D341Med (cell line): ENCODE measurements at places on chromosomes 13 and 19.

- DNase-seq = no peak
Measured at GRCh38 chr13:77213644-77214043, 113.2 kb downstream of the MYCBP2 start.

DNA sequence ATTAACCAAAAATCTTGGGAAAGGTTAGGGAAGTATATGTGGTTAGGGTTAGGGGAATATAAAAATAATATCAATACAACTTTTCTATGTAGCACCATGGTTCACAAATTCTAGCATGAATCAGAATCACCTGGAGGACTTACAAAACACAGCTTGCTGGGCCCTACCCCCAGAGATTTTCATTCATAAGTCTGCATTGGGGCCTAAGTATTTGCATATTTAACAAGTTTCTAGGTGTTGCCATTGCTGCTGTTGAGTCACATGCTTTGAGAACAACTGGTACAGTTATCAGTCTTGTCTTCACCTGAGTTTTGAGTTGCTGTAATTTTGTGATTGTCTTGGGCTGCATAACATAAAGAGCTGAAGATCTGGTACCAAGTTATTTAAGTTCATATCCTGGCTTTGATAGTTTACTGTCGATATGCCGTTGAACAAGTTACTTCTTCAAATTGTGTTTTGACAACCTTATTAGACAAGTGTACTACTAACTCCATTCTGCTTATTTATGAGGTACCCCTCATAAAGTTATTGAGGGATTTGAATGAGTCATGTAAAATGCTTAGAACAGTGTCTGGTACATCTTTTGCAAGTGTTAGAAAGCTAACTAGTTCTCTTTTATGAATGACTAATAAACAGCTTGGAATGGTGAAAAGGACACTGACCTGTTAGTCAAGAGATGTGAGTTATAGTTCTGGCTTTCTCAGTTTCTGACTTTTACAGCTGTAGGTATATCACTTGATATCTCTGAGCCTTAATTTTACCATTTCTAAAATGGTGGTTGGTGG, 132.9 kb downstream of the PAN3 start:
- DNase-seq = no peak

- no peak for DNase-seq
Measured at GRCh38 chr19:633786-634639, 676 bp upstream of the POLRMT start.

GRCh38 chr19:33376423-33376822, 2.9 kb downstream of the CEBPG start:
- DNase-seq = no peak

DNA sequence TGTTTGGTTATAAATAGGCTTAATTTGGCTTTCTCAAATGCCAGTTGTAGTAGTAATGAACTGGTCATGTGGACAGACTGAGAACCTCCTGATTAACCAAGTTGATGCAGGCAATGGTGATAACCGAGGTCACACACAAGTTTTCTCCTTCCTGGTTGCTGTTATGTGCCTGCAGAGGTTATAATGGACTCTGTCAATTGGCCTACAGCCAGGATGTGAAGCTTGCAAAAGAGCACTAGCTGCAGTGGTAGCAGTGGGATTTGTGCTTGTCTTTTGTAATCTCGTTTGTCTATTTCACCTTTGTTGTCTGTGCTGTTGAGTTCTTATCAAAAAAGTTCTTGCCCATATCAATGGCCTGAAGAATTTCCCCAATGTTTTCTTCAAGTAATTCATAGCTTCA, 20.6 kb downstream of the OR10H3 start:
- DNase-seq = no peak

DNA sequence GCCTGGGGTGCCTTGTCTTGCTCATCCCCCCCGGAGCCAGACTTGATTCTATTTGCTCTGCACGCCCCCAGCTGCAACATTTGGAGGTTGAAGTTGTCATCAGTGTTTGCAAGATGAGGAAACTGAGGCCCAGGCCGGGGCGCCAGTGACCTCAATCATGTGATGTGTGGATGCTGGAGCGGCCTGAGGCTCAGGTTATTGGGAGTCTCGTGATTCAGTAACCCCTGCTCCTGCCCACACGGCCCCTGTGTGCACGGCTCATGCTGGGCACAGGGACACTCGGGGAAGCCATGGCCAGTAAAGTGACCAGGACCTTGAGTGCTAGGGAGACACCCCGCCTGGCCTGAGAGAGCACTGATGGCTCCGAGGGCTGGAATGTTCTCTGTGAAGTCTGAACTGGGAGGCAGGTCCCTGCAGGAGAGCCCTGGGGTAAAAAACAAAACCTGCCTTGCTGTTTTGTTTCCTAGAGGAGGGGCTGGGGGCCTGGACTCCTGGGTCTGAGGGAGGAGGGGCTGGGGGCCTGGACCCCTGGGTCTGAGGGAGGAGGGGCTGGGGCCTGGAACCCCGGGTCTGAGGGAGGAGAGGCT, 1.9 kb downstream of the FGF21 start:
- DNase-seq = no peak

DNA sequence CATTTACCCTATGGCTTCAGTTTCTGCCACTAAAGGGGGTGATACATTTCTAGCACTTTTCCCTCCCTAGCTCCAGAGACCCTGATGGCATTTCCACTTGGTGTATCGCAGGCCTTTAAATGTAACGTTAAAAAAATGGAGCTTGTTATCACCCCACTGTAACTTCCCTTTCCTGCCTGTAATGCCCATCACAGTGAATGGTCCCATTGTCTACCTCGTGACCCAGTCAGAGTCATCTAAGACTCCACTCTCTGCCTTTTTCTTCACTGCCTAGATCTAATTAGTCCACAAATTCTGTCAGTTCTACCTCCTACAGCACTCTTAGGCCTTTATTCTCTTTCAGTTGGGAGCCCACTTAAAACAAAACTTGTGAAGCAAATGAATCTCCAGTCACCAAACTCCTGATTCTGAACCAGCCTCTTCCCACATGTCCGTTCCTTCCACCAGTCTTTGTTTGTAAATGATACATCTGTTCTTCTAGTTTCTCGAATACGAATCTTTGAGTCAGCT, 64.8 kb downstream of the NHLRC3 start:
- DNase-seq = no peak

GRCh38 chr13:45728759-45729158, 26.6 kb downstream of the CBY2 start:
- DNase-seq = peak; percentile 39

- peak; percentile 82 for DNase-seq
Measured at GRCh38 chr19:13993590-13994300, 12.4 kb downstream of the RFX1 start.

- DNase-seq = no peak
Measured at GRCh38 chr19:30752201-30752600, 380.0 kb downstream of the ZNF536 start.

GRCh38 chr19:1786668-1787067, 25.4 kb downstream of the ATP8B3 start:
- DNase-seq = no peak

GRCh38 chr19:6101291-6101825, 8.9 kb downstream of the RFX2 start:
- no peak for DNase-seq

GRCh38 chr19:2982983-2983350, 5.6 kb downstream of the TLE6 start:
- DNase-seq = peak; percentile 89

- DNase-seq = no peak
Measured at GRCh38 chr13:42973581-42973980, 18.5 kb downstream of the EPSTI1 start.

DNA sequence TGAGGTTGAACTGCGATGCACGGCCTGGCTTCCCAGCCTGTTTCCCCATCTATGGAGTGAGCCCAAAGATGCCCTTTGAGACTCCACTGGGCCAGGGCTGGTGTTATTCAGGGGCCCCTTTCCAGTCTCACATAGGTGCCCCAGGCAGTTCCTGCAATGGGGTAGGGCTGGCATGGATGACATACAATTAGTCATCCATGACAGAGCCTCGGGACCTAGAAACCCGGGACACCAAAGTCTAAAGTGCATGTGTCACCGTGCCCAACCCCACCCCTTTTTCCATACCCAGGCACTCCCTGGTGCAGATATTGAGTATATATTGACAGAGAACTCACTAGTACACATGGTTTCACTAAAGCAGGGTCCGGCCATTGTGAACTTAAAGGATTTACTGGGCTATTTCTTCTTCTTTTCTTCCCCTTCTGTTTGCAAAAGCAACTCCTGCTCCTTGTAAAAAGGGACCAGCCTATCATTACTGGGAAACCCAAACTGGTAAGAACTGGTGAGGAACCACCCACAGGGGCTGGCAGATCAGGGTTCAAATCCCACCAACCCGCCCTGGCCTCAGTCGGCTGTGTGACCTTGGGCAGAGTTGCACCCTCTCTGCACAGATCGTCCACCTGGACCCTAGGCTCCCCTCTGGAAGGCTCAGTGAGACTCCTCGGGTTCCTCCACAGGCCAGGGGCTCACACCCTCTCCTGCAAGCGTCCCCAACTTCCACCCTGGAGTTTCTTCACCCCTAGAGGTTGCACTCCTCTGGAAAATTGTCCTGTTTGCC, 2.7 kb downstream of the B3GNT3 start:
- no peak for DNase-seq

- DNase-seq = no peak
Measured at GRCh38 chr19:3186891-3187661, 1.3 kb downstream of the NCLN start.

DNA sequence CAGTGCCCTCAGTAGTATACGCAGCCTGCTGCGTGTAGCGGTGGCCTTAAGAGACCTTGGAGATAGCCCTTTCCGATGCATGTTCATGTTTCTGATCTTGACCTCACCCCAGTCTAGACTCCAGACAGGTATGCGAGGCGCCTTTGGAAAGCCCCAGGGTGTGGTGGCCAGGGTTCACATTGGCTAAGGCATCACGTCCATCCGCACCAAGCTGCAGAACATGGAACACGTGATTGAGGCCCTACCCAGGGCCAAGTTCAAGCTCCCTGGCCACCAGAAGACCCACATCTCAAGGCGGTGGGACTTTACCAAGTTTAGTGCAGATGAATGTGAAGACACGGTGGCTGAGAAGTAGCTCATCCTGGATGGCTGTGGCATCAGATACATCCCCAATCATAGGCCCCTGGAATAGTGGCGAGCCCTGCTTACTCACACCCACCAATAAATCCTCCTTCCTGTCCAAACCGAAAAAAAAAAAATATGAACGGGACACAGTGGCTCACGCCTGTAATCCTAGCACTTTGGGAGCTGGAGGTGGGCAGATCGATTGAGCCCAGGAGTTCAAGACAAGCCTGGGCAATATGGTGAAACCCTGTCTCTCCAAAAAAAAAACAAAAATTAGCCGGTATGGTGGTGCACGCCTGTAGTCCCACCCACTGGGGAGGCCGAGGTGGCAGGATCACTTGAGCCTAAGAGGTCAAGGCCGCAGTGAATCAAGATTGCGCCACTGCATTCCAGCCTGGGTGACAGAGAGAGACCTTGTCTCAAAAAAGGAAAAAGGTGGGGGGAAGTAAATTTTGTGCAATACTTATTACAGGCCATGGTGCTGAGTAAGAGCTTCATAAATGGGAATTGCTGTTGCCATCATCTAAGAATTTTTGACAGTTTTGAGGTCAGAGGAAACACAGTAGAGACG, 12.4 kb upstream of the CBLC start:
- no peak for DNase-seq

- DNase-seq = no peak
Measured at GRCh38 chr19:22286151-22286810, at the start of gene ZNF729. ZNF729 (plus strand) TSS chr19:22286441; CDS start chr19:22286526, 85 bp downstream.

DNA sequence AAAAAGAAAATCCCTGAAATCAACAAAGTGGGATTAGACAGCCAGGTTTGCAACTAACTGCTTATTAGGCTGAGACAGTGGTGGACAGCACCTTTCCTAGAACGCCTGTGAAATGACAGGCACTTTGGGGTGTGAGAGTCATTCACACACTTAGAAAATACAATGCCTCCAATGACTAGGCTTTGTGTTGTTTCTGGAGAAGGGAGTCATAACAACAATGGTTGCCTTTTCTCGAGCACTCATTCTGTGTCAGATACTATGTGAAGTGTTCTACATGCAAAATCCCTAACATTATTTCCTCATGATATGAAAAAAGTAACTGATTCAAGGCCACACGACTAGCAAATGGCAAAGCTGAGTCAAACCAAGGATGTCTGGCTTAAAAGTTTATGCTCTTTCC, 41.2 kb downstream of the SACS start:
- DNase-seq = no peak

GRCh38 chr19:47518139-47518538, 3.3 kb upstream of the NAPA start:
- no peak for DNase-seq

DNA sequence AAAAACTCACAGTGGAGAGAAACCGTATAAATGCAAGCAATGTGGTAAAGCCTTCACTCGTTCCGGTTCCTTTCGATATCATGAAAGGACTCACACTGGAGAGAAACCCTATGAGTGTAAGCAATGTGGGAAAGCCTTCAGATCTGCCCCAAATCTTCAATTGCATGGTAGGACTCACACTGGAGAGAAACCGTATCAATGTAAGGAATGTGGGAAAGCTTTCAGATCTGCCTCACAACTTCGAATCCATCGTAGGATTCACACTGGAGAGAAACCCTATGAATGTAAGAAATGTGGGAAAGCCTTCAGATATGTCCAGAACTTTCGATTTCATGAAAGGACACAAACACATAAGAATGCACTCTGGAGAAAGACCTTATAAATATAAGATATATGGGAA, 19.4 kb upstream of the ZNF69 start:
- no peak for DNase-seq

GRCh38 chr13:110244071-110244830, 62.7 kb downstream of the COL4A1 start:
- DNase-seq = no peak

GRCh38 chr13:77893066-77893465, 25.6 kb downstream of the EDNRB start:
- no peak for DNase-seq

DNA sequence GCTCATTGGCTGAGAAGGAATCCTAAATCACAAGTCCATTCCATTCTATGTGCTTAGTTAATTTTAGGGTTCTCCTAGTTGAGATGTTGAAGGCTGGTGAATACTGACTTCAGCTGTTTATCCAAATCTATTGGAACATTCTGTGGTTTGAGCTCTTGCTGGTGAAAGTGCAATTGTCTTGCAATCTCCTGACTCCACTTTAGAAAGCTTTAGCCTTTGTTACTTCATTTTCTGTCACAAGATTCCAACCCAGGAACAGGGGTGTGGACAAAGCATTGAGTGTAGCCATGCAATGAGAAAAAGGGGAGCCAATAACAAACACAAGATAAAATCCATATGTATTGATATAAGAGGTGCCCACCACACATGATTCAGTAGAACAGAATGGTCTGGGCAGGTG, 15.0 kb downstream of the CEACAM21 start:
- DNase-seq = no peak

GRCh38 chr13:66805657-66806056, 424.5 kb downstream of the PCDH9 start:
- DNase-seq = no peak

DNA sequence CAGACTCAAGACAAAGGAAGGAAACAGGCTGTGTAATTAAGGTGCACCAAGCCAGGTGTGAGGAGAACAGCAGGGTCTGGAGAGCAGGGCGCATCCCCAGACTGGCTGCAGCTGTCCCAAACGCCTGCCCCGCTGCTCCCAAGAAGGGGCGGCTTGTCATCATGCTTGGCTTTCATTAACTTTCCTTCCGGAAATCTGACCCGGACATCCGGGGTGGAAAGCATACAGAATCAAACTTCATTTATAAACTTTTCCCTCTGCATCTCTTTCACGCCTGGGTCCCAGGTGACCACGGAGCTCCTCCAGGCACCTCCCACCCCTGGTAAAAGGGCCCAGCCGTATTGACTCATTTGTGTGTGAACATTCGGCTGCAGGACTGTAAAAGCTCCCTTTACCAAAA, 31.7 kb downstream of the TSHZ3 start:
- no peak for DNase-seq
